Osteoblast (primary cell): ENCODE measurements at places on chromosomes 4 and X. TPM values are rescaled to one million over a fixed set of nuclear protein-coding genes. Genes with fewer than 3 reads are reported as not detected.

HSPA4L gene
- 4.0 and 4.7 TPM in 2 replicates for total RNA-seq

LNX1 gene
- 6.2 and 9.8 TPM in 2 replicates for total RNA-seq

PDGFRA gene
- 316 and 373 TPM in 2 replicates for total RNA-seq

FGF2 gene
- 69.2 and 86.5 TPM in 2 replicates for total RNA-seq

DNA sequence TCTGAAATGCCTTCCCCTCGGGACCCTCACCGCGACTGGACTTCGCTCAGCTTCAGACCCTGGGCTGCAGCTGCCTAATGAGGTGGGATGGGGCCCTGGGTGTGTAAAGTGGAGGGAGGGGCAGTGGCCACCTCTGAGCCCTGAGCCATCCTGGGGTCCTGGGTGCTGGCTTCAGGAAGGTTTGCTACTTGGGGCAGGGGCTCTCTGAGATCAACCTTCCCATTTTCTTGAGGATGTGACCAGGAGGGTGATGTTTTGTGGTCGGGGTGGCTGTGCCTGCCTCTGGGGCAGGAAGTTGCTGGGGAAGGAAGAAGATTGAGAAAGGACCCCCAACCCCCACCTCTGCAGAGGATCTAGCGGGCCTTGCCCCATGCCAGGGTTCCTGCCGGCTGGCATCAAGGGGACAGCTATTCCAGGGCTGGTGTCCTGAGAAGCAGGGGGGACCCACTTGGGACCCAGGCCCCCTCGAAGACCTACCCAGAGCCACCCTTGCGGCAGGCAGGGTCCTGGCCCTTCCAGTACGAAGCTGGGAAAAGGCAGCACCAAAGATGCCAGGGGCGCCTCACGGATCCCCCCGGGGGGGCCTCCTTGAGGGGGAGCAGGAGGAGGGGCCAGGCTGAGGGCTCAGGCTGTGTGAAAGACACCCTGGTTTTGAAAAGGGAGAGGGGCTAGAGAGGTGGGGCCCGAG lies 6.5 kb downstream of the SH3BP2 start:
- peak; percentile 29 for DNase-seq

DNA sequence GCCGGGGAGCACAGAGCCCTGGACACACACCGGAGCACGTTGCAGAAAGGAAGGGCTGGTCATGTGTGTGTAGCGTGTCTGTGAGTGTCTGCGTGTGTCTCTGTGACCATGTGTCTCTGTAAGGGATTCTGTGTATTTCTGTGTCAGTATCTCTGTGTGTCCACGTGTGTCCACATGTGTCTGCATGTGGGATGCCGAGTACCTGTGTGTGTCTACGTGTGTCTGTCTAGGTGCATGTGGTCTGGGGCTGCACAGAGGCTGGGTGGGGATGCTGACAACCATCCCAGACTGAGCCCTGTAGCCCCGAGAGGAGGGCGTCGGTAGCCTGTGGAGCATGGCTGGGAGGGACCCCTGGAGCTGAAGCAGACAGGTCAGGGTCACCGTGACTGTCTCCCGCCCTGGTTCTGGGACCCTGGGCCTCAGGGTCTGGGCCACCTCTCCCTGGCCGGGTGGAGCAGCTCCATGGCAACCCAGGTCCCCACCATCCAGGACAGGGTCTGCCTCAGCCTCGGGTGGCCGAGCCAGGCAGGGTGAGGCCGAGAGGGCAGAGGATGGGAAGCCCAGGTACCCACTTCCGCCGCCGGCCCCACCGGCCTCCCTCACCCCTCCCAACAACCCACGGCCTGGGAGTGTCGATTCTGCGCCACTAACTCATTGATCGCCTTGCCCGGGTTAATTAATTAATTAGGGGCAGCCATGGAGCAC lies 122.7 kb downstream of the FAM53A start:
- no peak for DNase-seq

DNA sequence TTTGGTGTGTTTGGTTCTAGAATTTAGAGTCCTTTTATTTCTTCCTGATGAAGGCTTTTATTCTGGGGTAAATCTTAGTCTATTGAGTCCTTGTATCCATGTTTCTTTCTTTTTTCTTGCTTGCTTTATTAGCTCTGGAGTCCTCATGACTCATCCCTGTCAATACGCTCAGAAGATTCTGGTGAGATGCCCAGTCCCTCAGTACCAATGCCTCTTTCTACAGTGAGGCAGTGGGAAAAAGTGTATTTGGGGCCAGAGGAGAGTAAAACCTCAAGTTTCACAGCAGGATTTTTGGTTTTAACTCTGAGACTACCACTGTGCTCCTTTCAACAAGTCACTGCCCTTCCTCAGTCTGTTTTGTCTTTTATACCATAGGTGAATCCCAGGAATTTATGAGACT lies 368.0 kb downstream of the GBA3 start:
- DNase-seq, result no peak

DNA sequence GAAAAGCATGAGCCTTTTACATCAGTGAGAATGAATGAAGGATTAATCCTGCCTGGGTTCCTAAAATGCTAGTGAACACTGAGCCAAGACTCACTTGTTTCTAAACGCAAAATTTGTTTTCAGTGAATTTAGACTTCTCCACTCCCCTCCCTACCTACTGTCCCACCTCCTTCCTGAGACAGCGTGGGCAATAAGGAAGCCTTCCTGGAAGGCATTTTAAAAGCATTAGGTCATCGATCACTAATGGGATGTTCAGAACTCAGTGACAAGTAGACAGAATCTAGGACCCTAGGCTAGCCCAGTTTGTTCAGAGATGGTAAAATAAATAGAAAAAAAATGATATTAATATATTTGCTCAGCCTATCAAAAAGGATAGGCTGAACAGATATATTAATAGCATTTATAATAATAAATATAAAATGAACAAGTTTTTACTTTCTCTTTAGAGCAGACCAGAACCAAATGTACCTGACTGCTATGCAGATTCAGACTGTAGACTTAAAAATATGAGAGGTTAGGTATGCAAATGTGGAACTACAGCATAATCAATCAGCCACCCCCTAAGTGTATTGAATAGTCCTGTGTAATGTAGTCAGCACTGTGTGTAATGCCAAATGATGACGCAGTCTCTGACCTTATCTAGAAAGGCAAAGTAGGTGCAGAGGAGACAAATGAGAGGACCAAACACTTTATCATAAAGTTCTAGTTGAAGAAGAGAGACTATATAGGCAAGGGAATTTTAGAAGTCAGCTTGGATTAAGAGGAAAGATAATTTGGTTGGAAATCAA lies 331.1 kb downstream of the GPAT3 start:
- no peak for DNase-seq

GRCh38 chr4:173835903-173836302 lies 305.9 kb upstream of the HAND2 start:
- DNase-seq, result peak; percentile 42

DNA sequence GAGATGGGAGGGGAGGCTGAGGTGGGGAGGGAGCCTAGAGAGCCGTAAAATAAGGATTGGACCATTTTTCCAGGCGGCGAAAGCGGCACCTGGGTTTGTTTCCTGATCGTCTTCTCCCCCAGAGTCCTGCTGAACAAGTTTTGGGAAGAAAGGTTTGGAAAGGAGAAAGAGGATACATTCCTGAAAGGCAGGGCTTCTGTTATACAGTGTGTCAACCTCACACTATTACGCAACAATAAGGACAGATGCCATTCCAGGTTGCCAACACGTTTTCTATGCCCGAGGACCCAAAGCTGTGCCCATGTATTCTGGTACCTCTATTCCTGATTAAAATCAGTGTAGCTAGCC lies 658 bp downstream of the SCOC start:
- no peak for DNase-seq

DNA sequence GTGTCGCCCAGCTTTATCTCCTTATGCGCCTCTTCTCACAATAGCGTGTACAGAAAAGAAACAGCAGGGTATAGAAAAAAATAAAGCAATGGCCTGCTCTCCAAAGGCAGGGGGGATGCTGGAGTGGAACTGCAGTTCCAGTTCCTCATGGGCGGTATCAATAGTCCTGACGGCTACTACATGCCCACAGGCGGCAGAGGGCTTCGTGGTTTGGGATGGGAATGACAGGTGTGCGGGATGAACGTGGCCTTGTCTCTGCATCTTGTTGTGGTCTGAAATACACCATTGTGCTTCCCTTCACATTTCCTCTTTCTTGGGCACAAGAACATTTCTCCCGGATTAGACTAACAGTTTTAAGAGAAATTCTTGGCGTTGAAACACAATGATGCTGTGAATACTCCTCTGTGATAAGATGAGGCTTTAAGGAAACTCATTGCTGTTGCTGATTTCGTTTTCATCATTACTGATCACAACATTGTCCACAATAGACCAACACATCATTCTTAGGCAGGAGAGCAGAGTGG lies 124.1 kb upstream of the IGFBP7 start:
- no peak for DNase-seq

DNA sequence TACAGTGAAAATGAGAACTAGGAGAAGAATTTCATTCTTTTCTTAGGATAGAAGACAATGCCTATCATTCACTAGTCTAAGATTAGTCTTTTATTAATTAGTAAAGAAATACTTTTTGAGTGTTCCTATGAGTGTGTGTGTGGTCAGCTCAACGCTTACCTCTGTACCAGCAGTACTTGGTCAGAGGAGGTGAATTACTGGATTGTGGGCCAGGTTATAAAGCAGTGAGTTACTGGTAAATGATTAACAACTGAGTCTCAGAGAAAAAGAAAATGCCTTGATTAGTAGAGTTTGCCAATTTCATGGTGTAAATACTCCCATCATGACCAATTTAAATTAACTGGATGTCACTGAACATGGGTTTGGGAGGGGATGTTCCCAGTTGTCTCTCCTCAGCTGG lies 444.6 kb downstream of the STIM2 start:
- DNase-seq, result no peak

DNA sequence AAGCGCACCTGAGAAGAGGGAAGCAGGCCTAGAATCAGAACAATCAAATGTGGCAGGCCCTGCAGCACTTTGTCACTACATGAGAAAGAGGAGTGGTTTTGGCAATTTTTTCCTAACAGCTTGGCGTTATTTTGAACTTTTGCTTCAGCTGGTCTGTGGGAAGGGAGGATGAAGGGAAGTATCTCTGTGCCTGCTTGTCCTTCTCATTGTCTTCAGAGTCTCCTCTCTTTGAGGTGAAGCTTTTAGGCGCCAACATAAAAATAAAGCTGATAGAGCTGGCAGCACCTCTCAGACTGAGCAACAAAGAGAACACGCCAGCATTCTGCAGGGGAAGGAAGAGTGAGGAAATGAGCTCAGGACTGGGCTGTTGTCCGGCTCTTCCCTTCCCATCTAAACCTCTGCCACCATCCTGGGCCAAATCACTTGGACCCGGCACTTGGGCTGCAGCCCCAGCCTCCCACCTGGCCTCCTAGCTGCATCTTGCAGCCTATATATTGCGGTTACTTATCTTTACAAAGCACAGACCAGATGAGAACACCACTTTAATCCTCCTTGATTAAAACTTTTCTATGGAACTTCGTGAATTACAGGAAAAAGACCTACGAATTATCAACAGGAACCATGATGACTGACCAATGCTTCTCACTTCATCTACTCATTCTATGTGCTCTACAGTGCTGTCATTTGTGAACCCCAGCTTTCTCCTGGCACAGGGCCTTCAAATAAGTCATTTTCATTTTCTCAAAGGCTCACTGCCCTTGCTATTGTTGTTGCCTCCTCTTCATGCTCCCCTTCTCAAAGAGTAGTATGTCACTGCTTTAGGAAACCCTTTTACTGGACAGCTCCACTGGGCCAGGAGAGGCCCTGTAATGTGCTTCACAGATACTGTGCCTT lies 476.4 kb upstream of the HS3ST1 start:
- DNase-seq, result no peak
